ENCODE measurements at places on chromosomes 5 and 9.

DNA sequence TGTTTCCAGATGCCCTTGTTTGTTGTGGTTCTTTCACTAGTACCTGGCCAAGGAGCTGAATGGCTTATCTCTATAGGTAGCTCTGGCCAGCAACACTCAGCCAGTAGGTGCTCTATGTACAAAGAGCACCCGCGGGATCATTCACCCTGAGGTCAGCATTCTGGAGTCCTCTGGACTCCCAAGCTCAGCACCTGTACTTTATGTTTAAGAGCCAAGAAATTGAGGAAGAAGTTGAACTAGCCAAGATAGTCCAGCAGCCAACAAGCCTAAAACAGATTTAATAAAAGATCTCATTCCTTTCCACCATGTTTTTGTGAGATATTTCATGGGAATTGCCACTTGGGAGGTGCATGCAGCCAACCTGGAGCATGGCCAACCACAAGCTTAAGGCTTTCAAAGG is 242.6 kb upstream of the PAPPA start:
- no peak for DNase-seq

DNA sequence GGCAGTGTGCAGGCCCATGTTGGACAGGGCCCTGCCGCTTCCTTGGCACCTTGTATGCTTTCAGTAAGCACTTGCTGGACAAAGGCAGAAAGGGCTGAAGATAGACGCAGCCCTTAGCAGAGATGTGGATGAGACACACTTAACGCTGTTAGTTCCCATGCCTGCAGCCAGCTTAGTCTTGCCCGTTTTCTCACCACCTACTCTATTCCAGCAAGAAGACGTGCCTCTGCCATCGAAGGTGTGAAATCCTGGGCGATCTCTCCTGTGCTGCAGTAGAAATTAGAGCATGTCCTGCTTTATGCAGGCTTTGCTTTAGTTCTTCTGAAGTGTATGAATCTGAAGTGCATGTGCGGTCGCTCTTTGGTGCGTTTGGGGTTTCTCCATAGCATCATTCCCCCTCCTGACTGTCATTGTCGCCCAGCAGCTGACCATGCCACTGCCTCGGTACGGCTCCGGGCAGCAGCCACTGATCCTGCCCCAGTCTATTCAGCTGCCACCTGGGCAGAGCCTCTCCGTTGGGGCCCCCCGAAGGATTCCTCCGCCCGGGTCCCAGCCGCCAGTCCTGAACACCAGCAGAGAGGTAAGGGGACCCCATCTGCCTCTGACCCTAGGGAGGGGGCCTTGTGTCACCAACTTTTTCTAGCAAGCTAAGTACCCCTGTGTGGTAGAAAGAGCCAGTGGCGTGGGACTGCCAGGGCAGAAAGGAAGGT is 11.6 kb upstream of the POMT1 start:
- no peak for DNase-seq

GRCh38 chr5:128259607-128260021 is 176.0 kb downstream of the SLC12A2 start:
- no peak for DNase-seq

DNA sequence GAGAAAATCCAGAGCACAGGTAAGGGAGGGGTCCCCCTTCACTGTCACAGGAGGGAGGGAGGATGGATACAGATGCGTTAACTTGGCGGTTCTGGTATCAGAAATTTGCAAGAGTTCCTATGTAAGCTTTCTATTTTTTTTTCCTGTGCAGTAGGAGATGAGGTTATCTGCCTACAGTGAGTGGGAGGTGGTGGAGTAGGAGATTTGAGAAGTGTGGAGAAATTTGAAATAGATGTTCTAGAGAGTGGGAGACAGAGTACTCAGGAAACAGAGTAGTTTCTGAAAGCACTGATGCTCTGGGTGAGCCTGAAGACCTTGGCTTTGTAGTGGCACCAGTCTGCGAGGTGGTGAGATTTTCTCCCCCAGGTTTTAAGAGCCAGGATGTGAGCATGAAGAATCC is 271.4 kb downstream of the MSX2 start:
- no peak for DNase-seq

Data from HCEC 1CT (cell line).